LNCaP clone FGC (cell line): ENCODE measurements at places on chromosomes 2 and 18.

GRCh38 chr2:112813280-112813966 lies 23.2 kb downstream of the IL1B start:
- no peak for DNase-seq

DNA sequence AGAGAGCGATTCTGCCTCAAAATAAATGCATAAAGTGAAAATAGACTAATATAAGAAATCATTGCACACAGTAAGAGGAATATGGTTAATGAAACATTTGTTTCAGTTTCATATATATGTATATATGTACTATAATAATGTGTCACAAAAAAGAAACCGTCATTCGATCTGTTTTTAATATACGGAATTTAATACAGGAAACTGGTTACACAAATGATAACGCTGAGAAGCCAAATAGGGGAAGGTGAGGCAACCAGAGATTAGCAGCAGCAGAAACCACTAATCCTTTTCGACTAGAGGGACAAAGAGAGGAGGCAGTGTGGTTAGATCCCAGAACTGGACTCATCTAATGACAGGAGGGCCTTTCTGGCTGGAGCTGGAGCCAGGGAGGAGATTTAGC lies 64.2 kb upstream of the GREB1L start:
- DNase-seq = no peak

- DNase-seq = no peak
Measured at GRCh38 chr2:61789807-61790602, 63.9 kb downstream of the FAM161A start.

GRCh38 chr2:41735006-41735405 lies 312.8 kb upstream of the PKDCC start:
- no peak for DNase-seq

DNA sequence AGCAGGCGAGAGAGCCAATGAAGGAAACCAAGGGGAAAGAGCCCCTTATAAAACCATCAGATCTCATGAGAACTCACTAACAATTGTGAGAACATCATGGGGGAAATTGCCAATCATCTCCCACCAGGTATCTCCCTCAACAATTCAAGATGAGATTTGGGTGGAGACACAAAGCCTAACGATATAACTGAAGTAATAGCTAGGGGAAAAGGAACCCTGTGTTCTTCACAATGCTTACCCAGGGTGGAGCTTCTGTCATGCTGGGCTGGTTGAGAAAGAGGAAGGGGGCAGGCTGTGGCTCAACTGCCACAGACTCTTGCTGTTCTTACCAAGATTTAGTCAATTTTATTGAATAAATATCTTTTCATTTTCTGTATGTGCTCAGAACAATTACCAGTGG lies 392.1 kb upstream of the HS6ST1 start:
- DNase-seq = no peak

- no peak for DNase-seq
Measured at GRCh38 chr18:40041951-40042350, 1913.1 kb upstream of the PIK3C3 start.

DNA sequence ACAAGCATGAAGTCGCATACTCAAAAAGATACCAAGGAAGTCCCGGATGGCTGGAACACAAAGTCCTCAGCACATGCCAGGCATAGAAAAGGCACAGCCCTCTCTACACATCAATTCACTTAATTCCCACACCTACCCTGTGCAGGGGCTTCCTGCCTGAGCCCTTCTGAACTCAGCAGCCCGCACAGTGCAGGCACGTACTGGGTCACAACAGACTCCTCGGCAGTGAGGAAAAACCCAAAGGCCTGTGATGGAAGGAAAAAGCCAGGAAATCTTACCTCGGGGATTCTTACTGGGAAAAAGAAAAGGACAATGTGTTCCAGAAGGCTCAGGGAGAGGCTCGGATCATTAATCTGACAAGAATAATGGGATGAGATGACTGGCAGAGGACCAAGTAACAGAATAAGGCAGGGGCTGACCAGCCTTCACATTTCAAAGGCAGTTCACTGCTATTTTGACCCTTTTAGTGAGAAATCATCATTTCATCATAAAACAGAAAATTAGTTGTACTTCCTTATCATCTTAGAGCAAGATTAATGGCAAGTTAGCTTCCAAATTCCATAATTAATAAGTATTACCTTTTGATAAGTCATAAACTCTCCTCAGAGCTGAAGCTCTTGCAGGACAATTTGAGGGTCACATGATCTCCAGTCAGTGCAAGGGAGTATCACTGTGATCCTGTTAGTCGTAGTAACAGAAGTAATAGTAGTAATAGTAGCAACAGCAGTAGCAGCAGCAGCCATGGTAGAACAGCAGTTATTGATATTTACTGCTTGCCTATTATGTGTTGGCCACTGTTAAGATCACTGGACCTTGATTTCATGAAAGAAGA lies 87.4 kb downstream of the STK39 start:
- DNase-seq = no peak

DNA sequence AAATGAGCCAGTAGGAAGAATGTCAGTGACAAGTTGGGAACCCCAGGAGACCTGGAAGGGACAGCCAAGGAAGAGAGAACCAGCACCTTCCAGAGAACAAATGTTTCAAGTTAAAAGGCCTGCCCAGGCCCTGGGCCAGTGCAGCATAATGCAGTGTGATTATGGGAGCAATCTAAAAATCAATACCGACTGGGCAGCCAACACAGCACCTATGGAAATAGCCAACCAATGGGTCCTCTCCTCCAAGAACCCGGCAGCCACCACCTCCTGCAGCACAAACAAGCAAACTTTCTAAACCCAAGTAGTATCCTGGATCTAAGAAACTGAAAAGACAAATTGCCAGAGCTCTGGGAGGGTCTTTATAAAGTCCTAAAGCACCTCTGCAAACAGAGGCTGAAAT lies 71.7 kb downstream of the CLHC1 start:
- no peak for DNase-seq

DNA sequence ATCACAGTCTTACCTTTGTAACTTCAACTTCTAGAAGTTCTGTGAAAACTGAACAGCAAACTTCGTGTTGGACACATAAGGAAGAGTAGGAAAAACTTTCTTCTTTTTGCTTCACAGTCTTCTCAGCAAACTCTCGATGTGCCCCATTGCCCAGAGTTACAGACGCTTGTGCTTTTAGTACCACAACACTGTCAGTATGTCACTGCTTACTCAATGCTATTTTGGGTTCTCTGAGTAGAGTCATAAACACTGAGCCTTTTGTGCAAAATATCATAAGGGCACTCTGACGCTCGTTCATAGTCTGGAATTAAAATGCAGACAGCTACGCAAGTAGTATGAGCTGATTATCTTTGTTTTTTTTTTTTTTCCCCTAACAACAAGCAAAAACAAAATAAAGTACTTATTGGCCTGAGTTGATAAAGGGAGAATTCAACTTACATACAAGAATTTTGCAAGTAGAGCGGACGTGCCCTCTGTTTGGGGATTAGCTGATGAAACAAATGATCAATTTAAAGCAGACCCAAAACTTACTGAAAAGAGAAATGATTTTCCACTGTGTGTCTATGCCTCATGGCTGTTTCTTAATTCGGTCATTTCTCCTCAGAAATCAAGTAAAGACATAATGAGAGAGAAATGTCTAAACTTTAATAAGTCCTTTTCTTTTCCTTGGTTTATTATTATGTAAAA lies at the start of gene CDH19:
CDH19 (minus strand) TSS at position 150 of the 687 bp plus-strand sequence. CDS start 31,886 bp downstream, outside the sequence.
- no peak for DNase-seq

GRCh38 chr2:24875272-24875671 lies 44.8 kb downstream of the ADCY3 start:
- DNase-seq = no peak

DNA sequence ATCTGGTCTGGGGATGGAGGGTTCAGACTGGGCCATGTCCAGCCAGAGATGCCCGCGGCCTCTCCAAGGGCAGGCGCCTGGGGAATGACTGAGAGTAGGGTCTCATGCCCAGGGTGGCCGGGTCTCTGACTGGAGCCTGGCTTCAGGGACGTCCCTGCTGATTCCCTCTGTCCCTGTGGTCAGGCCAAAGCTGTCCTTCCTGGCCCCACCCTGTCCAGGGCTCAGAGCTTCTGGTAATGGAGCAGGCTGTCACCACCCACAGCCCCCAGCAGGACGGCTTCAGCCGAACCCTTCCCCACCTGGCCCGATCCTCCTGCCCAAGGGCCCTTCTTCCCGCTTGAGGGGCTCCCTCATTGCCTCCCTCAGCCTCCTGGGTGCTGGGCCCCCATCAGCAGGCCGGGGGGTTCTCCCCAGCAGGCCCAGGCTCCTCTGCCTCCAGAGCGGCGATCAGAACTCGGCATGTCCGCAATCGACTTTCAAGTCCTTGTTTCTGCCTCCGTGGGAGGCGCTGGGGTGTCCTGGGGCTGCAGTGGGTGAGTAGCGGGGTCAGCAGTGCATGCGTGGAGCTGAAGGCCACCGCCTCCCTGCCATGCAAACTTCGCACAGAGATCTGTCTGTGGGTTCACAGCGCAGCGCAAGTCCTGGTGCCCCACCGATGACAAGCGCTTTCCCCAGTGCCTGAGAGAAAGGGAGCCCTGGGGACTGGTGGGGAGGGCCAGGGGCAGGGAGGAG lies 18.3 kb downstream of the RAMP1 start:
- DNase-seq = no peak

GRCh38 chr2:201953880-201954279 lies 79.8 kb upstream of the FZD7 start:
- no peak for DNase-seq

- DNase-seq = no peak
Measured at GRCh38 chr2:225479386-225479785, 79.9 kb downstream of the NYAP2 start.

GRCh38 chr2:109452318-109453305 lies 161.2 kb downstream of the SEPTIN10 start:
- DNase-seq = no peak

DNA sequence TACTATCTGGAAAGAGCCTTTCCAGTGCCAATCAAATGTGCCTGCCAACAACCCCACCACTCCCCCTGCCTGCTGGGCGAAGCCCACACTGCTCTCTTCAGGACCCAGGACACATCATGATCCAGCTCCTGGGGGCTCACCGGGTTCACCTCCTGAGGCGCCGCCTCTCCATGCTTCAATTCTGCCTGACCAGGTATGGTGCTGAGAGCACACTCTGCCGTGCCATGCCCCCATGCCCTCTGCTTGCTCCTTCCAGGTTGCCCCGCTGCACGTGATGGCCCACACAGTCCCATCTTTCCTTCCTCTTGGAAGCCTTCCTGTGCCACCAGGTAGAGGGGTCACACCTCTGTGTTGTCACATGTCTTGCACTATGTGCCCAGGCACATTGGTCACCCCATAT lies 47.5 kb downstream of the ASB18 start:
- DNase-seq = no peak

GRCh38 chr18:25535495-25535894 lies 183.5 kb upstream of the ZNF521 start:
- no peak for DNase-seq

GRCh38 chr2:26850000-26850431 lies 2.1 kb downstream of the DPYSL5 start:
- DNase-seq = no peak

DNA sequence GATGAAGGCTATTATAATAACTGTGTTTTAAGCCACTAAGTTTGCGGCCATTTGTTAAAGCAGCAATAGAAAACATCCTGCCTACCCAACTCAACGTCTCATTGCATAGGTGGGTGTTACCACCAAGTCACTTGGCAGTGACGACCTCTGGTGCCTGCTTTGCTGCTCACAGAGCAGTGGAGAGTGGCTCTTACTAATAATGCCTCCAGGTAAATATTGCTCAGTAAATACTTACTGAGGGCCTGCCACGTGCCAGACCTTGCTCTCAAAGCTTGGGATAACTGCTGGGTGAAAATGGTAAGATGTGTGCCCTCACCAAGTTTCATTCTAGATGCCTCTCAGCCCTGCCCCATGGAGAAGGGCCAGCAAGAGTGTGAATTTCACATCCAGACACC lies 27.7 kb downstream of the ITGA6 start:
- DNase-seq = no peak

- DNase-seq = no peak
Measured at GRCh38 chr2:160471950-160472349, 21.7 kb downstream of the RBMS1 start.

- DNase-seq = no peak
Measured at GRCh38 chr2:169105476-169105875, 36.1 kb downstream of the DHRS9 start.

GRCh38 chr2:178479758-178480226 lies 465 bp upstream of the PLEKHA3 start:
- DNase-seq = no peak

- DNase-seq = no peak
Measured at GRCh38 chr2:59961746-59962145, 591.7 kb downstream of the BCL11A start.

DNA sequence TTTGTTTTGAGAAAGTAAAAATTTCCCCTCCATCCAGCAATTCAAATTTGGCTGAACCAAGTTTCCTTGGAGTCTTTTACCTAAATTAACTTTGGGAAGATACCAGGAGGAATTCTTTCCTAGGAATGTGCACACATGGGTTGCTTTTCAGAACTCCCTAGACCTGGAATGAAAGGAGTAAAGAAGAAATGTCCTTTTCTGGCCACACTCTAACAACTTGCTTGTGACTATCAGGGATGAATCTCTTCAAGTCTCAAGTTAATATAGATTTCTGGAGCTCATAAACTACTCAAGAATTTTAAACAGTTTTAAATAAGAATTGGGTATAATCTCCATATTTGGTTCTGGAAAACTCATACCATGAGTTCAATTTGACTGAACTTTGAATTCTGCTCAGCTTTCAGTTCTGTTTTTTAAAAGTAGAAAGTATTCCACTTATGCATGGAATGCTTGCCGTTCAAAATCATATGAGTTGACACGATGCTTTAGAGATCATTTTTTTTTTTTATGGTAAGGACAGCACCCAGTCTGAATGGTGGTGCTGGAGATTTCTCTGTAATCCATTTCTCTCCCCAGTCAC lies 7.7 kb downstream of the RASGRP3 start:
- DNase-seq = no peak

- no peak for DNase-seq
Measured at GRCh38 chr2:235312571-235312970, 181.3 kb upstream of the AGAP1 start.
